Germinal center (tissue), 1 donor: ENCODE measurements at places on chromosomes 6 and 20.
A peak's percentile ranks its signal among the peaks of the same experiment; 100 is the strongest.

GRCh38 chr6:5266423-5266822, 5.1 kb downstream of the FARS2 start:
- DNase-seq: no peak

DNA sequence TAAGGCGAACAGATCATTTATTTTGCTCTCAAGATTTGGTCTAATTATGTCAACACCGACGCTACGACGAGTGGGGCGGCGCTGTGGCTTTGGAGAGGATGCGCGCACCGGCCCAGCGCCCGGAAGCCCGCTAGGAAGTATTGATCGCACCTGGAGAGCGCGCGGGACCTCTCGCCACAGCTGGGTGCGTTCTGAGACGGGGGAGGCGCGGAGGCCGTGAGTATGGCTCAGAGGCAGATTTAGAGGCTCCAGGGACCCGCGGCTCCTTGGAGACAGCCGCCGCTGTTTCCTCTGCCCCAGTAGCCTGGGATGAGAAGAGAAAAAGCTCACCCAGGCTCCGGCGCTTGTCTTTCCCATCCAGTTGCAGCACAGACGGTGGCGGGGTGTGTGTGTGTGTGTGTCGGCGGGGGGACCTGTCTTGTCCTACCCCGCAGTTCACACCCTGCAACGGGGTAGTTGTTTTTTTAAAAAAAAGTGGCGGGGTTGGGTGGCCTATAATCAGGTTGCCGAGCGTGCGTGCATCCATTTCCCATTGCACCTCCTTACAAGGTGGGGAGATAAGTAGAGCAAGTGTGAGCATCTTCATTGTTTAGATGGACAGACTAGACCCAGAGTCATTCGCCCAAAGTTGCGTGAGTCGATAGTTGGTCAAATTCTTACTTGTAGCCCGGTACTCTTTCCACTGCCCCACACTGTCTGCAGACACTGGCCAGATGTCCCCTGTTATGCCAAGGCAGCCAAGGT, 11.2 kb downstream of the TFAP2D start:
- no peak for DNase-seq

DNA sequence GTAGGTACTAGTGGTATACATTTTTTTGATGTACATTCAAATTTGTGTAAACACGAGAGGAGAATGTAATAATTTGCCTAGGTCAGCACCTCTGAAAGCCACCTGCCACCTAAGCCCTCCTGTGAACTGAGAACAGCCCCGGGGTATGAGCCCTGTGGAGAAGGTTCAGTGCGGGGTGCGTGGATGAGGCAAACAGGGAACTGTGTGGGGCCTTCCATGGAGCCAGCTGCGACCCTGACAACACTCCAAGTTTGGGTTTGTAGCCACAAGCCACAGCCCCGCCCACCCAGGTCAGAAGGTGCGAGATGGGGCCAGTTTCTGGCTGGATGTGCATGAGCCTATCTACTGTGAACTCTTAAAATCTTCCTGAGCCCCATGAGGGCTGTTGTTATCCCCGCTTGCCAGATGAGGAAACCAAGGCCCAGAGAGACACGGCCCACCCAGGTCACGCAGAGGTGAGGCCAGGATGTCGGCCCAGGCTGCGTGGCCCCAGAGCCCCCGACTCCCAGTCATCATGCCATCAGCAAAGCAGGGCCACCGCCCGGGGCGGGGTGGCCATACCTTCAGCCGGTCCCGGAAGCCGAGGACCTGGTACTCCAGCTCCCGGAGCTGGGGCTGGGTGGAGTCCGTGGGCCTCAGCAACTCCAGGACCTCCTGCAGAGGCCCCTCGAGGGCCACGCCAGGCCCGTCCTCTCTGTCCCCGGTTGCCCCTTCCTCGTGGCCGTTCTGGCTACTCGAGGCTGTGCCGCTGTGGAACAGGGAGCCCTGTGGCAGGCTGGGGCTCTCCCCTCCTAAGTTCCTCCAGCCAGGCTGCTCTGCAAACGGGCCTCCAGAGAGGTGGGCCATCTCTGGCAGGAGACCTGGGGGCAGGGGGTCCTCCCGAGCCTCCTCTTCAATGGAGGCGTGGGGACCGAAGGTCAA, 89.6 kb downstream of the RIPOR3 start:
- no peak for DNase-seq

- DNase-seq: no peak
These were observed 51.5 kb downstream of the CEBPB start for GRCh38 chr20:50242178-50242514.

DNA sequence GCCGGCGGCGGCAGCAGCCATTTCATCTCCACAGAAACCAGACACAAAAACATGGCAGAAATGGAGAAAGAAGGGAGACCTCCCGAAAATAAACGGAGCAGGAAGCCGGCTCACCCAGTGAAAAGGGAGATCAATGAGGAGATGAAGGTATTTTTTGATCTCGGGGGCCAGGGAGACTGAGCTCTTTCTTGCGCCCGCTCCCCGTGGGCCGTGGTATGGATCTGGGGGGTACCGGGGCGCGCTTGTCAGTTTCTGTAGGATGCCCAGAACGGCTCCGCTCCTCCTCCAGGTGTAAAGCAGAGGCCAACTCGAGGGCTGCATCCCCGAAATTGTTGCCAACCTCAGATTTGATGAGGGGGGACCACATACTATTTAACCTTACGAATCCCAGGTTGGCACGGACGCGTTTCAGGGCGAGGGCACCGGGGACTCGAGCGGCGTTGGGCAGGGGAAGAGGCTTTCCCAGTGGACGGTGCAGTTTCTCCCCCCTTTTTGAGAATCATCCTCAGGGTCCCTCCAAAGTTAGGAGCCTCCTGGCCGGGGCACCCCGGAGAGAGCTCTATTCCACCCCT, 735 bp downstream of the SOBP start:
- DNase-seq: peak; percentile 25
